ENCODE measurements at places on chromosomes 4 and X.

DNA sequence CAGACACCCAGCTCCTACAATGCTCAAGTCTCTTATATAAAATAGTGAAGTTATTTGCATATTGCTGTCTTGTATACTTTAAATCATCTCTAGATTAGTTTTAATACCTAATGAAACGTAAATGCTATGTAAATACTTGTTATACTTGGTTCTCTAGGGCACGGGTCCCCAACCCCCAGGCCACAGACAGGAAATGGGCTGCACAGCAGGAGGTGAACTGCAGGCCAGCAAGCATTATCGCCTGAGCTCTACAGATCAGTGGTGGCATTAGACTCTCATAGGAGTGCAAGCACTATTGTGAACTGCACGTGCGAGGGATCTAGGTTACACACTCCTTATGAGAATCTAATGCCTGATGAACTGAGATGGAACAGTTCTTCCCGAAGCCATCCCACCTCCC, 395.9 kb upstream of the EMCN start:
- no peak for DNase-seq

DNA sequence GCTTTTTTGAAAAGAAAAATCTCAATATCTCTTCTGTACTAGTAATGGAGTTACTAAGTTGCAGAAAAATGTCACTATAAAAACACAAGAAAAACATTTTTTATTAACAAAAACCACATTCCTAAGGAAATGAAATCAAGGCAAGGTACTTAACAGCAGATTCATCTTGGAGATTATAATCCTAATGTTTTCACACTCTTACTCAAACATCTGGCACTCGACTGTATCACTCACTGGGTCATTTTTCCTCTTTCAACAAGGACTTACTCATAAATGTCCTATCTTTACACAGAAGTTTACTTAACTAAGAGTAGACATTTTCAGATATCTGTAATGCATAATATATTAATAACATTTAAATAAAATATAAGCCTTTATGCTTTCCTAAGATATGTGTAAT, 216.6 kb downstream of the NR3C2 start:
- no peak for DNase-seq

DNA sequence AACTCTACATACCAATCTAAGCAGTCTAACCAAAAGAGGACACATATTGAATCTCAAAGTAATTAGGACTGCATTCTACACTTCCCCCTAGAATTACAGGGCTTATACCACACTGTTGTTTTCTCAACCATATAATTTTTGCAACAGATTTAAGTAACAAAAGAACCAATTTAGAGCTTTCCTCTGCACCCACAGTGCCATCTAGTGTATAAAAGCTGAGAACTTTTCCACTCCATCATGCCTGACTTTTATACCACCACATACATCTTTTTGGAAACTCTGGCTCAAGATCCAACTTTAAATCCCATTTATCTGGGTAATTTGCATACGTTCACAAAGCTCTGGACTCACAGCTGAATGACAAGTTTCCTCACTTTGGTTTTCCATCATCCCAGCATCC, 99.5 kb downstream of the EFHC2 start:
- no peak for DNase-seq

- DNase-seq = no peak
Measured at GRCh38 chr4:100511896-100512295, 5.9 kb downstream of the EMCN start.

GRCh38 chrX:79081895-79082512, 62.5 kb upstream of the GPR174 start:
- DNase-seq = no peak

GRCh38 chr4:110666030-110666429, 43.2 kb upstream of the PITX2 start:
- DNase-seq = no peak

GRCh38 chr4:120508036-120508435, 414.5 kb downstream of the PRDM5 start:
- no peak for DNase-seq

- DNase-seq = no peak
Measured at GRCh38 chr4:111020961-111021360, 398.1 kb upstream of the PITX2 start.

GRCh38 chr4:4984186-4984585, 35.1 kb downstream of the CYTL1 start:
- no peak for DNase-seq

- no peak for DNase-seq
Measured at GRCh38 chr4:41633321-41633720, 95.4 kb downstream of the LIMCH1 start.

GRCh38 chr4:147480502-147480890, 401 bp upstream of the EDNRA start:
- no peak for DNase-seq

DNA sequence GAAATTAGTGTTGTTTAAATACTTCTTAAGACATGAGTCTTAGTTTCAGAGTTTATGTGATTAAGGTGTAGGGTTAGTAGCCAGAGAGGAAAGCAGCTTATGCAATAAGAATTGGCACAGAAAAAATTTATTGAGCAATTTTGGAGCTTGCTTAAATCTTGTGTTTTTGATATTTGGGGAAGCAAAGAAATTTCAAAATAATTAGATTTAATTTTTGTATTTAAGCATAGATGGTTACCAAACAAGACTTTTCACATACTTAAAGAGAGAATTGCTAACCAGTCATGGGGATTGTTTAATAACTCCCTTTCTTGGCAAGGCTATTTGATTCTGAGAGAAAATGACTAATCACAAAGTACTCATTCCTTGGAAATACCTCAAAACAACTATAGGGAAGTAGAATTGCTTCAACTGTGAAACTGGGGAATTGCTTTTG, 202.0 kb upstream of the GRID2 start:
- DNase-seq = no peak

- DNase-seq = no peak
Measured at GRCh38 chrX:45187731-45188130, 12.9 kb downstream of the DIPK2B start.

DNA sequence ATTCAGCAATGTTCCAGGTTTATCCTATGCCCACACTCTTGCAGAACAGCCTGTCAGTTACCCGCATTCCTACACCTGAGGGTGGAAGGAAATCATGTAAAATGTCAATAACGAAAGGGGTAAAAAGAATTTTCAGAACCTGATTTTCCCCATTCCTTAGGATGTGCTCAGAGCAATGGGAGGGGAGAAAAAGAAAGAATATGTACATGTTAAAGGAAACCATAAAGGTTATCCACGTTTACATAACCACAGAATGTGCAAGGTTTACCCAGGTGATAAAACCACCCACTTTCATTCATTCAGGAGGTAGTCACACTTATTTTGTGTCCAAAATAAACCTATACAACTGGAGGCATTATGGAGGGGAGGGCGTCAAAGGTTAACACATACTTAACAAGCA, 335.5 kb downstream of the ZNF674 start:
- DNase-seq = no peak

- no peak for DNase-seq
Measured at GRCh38 chrX:43735957-43736356, 79.9 kb downstream of the MAOA start.

- DNase-seq = no peak
Measured at GRCh38 chr4:53905941-53906377, 158.4 kb downstream of the CHIC2 start.

GRCh38 chr4:173415092-173415491, 16.2 kb upstream of the SCRG1 start:
- no peak for DNase-seq

DNA sequence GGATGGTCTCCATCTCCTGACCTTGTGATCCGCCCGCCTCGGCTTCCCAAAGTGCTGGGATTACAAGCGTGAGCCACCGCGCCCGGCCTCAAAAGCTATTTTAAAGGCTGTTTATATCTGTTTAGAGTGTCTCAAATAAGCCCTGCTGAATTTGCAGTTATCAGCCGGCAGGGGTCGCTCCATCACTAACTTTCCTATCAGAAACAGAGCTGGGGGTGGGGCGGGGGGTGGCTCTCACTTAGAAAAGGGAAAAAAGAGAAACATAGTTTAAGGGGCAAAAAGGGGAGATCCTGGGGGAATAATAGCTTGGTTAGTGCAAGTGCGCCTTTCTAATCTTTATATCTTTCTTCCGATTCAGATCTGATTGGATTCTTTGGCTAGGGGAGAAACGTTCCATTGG, 450.7 kb downstream of the UBE2NL start:
- no peak for DNase-seq

DNA sequence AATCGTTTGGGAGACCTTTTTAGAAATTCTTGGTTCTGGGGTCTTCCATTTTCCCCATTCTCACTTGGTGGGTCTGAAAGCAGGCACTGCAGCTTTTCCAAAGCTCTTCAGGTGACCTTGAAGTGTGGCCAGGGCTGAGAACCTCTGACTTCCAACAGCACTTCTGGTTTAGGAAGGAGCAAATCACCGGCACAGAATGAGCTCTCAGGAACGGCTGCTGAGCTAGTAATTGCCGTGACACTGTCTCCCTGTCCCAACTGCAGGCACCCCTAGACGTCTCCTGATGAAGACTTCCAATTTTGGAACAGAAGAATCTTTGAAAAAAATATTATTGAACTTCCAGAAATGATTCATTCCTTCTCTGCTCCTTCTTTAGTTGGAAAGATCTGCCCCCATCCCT, 31.3 kb downstream of the CD38 start:
- DNase-seq = no peak

GRCh38 chrX:72038016-72038415, 93.7 kb downstream of the RTL5 start:
- no peak for DNase-seq

- no peak for DNase-seq
Measured at GRCh38 chr4:158316264-158316663, 106.0 kb downstream of the TMEM144 start.

DNA sequence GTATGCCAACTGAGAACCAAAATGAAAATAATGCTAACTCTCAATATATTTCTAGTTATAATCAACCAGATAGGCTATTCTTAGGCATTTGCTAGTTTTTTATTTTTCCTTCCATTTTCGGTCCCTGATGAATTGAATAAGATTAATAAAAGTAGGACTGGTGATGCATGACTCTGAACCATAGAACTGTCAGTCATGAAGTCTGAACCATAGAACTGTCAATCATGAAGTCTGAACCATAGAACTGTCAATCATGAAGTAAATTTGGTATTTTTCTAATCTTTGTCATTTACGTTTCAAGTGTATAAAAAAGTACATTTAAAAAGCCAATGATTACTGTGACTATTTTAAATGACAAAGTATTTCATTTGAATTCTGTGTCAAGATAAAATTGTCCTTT, 460.2 kb upstream of the NDST3 start:
- no peak for DNase-seq

- no peak for DNase-seq
Measured at GRCh38 chr4:140152013-140152703, 1.8 kb downstream of the MAML3 start.

- peak; percentile 53 for DNase-seq
Measured at GRCh38 chr4:122898370-122899150, 23.8 kb downstream of the NUDT6 start.

GRCh38 chr4:47598320-47598719, 113.2 kb downstream of the ATP10D start:
- DNase-seq = no peak

DNA sequence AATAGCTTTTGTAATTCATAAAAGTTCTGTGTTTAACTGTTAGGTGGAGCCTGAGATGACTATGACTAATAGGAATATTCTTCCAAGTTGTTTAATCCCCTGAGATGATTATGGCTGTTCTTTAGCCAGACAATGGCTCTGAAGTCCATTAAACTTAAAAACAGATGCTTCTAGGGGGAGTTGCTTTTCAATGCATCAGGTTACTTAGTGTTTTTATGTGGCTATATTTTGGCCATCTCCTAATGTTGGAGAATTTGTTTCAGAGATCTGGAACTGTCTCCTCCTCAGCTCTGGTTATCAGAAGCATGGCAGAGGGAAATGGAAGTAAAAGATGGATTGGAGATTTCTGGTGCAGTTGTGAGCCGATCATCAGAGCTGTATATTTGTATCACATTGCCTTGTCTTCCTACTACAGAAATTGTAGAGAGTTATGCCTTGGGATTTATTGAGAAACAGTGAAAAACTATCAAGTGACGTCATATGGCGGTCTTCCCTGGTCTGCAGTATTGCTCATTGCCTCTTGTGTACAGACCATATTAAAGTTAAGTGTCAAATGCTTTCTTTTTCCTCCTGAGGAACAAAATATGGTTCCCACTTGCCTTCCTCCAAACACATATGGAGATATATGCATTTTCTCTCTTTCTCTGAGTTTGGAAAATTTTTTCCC, 29.8 kb downstream of the SGMS2 start:
- DNase-seq = no peak

DNA sequence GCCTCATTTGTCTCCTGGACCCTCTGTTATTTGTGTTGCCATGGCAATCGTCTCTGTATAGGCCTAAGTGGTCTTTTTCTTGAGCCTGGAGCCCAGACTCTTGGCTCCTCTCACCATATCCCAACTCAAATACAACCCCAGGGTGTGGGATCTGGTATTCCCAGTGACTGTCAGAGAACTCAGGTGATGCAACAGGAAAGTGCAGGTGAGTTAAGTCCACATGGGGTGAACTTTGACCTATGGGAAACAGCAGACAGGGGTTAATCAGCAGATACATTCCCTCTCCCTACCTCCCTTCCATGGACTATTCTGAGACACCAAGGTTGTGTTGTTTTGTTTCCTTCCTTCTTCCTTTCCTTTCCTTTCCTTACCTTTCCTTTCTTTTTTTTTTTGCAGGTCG, 130.9 kb upstream of the RPS6KA3 start:
- DNase-seq = no peak

DNA sequence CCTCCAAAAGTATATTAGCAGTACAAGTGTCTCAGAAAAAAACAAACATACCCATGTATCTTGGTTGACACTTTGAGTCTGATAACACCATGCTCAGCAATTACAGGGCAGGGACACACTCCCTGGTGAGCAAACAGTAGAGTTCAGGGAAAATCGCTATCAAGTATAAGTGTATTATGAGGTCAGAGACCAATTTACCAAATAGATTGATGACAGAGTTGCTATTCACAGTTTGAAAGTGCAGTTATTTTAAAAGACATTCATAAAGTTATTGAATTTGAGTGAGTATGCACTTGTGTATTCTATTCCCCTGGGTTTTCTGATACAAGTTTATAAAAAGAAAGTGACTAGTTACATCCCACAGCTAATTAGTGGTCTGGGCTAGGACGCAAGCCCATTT, 10.2 kb upstream of the LONRF3 start:
- no peak for DNase-seq

GRCh38 chr4:108165586-108165985, 3.1 kb downstream of the LEF1 start:
- no peak for DNase-seq

DNA sequence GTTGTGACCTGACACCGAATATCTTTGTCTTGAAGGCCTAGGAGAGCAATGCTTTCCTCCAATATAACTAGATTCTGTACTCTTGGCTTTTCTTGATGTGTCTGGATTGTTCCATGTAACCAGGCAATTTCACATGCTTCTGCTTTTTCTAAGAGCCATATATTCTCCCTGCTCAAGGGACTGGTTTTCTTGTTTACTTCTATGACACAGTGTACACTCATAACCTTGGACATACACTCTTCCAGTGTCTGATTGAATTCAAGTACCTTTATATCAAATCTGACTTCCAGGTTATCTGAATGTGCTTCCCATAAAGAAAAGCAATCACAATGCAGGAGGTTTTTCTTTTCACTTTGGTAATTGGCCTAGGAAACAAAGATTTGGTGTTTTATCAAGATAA, 17.4 kb upstream of the EIF4E start:
- no peak for DNase-seq

- DNase-seq = no peak
Measured at GRCh38 chrX:44997888-44998287, 124.9 kb downstream of the KDM6A start.

Data from AG04450 (cell line).